Stimulated activated memory B cell treated with anti-CD40 and anti-IgM and Interleukin-4, amounts not matched to agents 10 μg/mL and 1 μg/mL and 100 μg/mL, for 72 hours (primary cell): ENCODE measurements at places on chromosomes 4 and X.

DNA sequence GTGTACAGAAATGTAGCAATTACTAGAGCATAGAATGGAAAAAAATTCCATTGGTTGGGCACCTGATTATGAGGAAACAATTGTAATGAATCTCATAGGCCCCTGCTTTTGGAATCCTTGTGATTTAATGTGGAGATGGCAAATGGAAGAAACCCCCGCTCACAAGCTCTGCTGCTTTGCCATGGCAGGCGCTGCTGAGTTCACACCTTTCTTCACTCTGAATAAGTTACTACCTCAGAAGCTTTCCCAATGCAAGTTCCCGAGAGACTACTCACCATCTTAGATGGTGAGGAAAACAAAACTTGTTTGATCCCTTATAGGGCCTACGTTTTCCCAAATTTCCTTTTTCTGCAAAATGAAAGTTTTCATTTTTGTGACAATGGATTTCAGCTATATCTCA lies 266.6 kb upstream of the TAPT1 start:
- no peak for ATAC-seq

- ATAC-seq, result no peak
Measured at GRCh38 chr4:93203708-93204107, 624.8 kb upstream of the ATOH1 start.

- ATAC-seq, result no peak
Measured at GRCh38 chr4:163736876-163737275, 242.4 kb downstream of the TMA16 start.

- peak; percentile 79 for ATAC-seq
Measured at GRCh38 chr4:151567056-151567455, 158.1 kb downstream of the FHIP1A start.

DNA sequence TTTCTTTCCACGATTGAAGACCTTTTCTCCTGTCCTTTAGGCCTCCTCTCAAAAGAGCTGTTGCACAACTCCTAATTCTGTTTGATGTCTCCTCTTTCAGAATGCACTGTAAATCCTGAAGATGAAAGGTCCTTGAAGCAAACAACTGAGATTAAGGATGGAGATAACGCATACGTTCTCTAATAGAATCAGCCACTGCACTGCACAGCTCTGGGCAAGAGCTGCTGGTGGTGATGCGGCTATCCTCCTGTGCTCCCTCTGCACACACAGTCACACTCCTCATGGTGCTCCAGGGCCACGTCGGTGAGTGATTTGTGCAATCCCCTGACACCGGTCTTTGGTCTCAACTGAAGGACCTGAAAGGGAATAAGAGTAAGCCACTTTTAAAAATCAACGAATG lies 208.7 kb downstream of the PDGFC start:
- ATAC-seq, result no peak

- ATAC-seq, result no peak
Measured at GRCh38 chr4:107035819-107036583, at the start of gene DKK2. Gene DKK2, minus strand, starts transcription at chr4:107036313. Its CDS starts 722 bp downstream, at chr4:107035591.

DNA sequence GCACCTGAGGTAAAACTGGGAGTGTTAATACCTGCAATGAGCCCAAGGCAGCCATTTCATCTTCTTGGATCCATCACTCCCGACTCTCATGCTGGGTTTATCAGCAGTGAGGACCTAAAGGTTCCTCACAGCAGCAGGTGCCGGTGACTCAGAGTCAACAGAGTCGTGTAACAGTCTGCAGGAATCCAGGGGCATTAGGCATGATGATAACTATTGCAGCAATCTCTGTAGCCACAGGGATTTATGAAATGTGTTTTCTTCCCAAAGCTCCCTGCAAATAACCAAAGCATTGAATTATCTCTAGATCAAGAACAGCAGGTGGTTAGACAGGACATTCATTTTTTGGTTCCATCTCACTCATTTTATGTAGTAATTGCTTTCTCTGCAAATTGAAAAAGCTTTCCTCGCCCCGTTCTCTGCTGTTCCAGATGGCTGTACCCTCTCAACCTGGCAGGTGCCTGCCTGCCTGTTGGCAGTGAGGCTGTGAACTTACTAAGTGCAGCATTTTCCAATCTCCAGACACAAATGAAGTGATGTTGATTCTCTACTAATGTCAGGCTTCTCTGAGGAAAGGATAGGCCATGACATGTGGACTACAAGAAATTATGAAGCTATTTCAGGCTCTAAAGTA lies 48.1 kb upstream of the TSPAN7 start:
- no peak for ATAC-seq

DNA sequence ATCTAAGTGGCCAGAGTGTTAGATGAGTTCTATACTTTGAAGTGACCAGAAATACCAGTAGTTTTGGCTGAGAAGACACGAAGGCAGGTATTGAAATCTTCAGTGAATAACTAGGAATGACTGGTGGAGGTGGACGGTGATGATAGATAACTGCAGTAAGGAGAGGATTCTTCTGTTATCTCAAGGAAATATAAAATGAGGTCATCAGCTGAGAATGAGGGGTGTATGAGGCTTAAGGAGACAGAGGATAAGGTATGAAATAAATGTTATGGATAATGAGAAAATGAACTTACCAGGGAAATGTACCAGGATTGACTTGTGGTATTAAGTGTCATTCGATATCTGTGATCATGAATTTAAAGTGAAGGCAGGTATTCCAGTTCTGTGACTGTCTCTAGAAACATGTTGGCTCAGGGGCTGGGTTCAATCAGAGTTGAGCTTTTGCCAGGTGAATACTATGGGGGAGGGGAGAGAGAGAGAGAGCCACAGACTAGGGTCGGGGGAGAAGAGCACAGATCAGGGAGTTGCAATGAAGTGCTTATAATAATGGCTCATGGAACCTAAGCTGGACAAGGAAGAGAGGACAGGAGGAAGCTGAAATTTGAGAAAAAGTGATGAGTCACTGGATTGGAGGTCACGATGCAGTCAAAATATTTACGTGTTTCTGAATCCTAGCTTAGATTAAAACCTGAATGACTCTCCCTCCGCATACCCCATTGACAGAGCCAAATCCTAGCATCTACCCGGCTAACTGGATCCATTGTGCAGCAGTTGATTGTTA lies 37.5 kb upstream of the BRS3 start:
- no peak for ATAC-seq

- ATAC-seq, result no peak
Measured at GRCh38 chr4:31929676-31930345, 1209.6 kb downstream of the PCDH7 start.

GRCh38 chr4:6121276-6121850 lies 79.0 kb downstream of the JAKMIP1 start:
- ATAC-seq, result no peak

GRCh38 chr4:967113-968104 lies 6.0 kb downstream of the DGKQ start:
- peak; percentile 43 for ATAC-seq

DNA sequence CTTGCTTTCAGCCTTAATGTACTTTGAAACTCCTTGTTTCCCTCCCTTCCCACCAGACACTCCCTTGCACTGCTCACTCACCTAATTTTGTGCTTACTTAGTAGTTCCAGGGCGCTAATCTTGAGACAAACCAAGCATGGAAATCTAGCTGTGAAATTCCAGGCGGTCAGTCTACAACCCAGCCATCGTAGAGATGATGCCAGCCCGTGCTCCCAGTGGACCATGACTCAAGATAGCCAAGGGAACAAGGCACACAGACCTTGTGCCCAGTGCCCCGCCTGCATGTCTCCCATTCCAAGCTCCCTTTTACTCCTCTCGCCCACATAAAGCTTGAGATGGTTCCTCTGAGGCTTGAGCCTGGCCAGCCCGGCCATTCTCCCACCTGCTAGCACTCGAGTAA lies 11.1 kb downstream of the TREX2 start:
- ATAC-seq, result no peak

- ATAC-seq, result no peak
Measured at GRCh38 chrX:30895370-30895769, 6.3 kb upstream of the TAB3 start.

- no peak for ATAC-seq
Measured at GRCh38 chrX:76279007-76279406, 106.1 kb downstream of the PBDC1 start.

GRCh38 chrX:75273483-75273882 lies 402 bp upstream of the UPRT start:
- ATAC-seq, result peak; percentile 6

GRCh38 chrX:104319346-104319745 lies 64.6 kb upstream of the ESX1 start:
- ATAC-seq, result no peak

DNA sequence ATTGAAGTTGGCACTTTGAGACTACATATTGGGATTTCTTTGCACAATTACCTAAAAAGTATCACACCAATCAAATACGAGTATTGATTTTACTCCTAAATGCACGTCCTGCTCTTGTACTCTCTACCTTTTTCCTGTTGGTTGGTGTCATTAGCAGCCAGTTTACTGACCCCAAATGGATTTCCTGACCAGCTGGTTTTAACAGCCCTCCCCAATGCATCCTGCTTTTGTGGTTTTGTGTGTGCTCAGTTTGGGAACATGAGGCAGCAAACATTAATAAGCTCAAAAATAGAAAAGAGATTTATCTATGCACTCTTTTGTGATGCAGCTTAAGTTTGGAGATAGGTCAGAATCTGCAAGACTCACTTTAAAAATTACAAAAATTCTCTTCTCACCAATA lies 230.3 kb downstream of the MAPK10 start:
- ATAC-seq, result no peak

- ATAC-seq, result no peak
Measured at GRCh38 chr4:170805352-170805751, 715.6 kb upstream of the AADAT start.

- no peak for ATAC-seq
Measured at GRCh38 chrX:126723881-126724280, 95.6 kb upstream of the PRR32 start.

GRCh38 chrX:76454456-76454927 lies 27.0 kb downstream of the MAGEE1 start:
- ATAC-seq, result no peak

DNA sequence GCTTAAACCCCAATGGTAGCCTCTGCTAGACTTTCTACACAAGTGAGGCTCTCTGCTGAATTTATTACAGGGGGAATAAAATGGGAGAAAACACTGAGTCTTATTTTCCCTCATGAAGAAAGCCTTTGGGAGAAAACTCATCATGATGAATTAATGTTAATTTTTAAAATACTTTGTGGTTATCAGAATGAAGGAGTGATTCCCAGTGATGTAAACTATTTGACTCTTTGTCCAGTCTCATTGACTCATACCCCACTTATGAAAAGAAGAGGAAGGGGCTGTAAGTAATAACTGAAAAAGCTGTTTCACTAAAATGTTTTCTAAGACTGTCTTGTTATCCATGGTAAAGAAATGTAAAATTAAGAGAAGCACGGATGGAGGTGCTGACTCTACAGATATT lies 208.8 kb downstream of the GRIA3 start:
- no peak for ATAC-seq

- ATAC-seq, result peak; percentile 72
Measured at GRCh38 chr4:152780267-152780778, 569 bp downstream of the ARFIP1 start.

DNA sequence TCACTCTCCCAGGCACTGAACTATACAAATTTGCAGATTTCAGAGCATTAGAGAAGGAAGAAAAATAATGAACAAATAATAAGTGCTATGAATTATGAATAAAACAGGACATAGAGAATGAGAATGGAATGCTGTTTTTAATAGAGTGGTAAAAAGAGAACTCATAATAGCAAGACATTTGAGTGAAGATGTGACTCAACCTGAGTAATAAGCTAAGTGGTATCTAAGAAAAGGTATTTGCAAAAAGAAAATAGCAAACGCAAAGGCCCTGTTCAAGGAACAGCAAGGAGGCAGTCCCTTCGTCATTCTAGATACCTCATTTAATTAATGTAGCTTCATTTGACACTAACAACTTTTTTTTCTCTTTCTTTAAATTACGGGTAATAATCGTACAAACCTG lies 1910.0 kb upstream of the TENM3 start:
- ATAC-seq, result no peak

DNA sequence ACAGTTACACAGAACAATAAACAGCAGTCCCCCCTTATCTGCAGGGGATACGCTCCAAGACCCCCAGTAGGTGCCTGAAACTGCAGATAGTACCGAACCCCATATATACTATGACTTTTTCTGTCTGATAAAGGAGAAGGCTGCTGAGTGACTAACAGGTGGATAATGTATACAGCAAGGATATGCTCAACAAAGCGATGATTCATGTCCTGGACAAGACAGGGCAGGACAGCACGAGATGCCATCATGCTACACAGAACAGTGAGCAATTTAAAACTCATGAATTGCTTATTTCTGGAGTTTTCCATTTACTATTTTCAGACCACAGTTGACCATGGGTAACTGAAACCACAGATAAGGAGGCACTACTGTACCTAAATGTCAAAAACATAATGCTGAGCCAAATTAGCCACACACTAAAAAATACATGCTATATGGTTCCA lies 76.1 kb downstream of the MANBA start:
- no peak for ATAC-seq

DNA sequence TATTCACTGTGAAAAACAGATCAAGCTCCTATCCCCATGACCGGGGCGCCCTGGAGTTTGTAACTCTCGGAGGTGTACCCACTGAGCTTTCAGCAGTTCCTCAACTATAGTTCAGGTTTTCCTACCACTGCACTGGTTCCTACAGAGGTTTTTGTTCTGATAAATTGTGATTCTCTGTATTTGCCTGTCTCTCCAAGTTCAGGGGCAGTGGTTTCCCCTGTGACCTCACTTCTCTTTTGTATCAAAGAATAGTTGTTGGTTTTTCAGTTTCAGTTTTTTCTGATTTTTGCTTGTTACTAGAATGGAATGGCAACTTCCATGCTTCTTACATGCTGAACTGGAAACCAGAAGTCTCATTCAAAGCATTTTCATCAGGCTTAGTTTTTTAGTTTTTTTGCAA lies 56.8 kb upstream of the PLS3 start:
- ATAC-seq, result no peak

DNA sequence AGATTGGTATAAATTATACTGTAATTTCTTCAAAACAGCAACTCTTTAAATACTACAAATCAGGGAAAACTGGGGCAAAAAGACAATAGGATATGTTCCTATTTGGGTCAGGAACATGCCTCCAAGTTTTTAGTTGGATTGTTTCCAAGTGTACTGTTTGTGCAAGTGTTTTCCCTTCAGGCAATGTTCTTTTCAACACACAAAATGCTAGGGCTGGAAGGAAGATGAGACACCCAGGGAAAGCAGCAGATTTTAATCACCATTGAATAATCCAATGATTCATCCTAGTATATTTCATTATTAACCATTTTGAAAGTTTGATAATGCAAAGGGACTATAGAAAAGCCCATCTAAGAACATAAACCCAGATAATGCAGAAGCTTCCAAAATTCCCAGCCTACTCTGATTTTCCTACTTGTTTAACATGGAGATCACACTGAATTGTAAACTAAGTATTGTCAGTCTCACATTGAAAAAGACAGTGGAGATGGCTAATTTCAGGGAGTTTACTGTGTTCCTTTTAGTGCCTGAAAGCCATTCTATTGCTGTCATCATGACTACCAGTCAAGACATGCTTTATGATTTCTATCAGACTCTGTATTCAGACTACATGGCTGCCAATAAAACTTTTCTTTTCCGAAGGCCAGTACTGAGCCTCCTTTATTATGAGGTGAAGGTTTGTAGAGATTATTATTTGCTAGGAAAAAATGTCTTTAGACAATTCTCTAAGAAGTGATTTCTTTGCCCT lies 38.6 kb downstream of the COL4A6 start:
- ATAC-seq, result no peak
